ENCODE measurements at places on chromosomes 7 and 10.

- DNase-seq, result no peak
Observed at GRCh38 chr7:1458683-1459511, at the start of gene MICALL2. Gene MICALL2, minus strand, starts transcription at chr7:1459470. Its CDS starts 144 bp downstream, at chr7:1459326.

GRCh38 chr10:77661100-77661499, 23.5 kb upstream of the KCNMA1 start:
- DNase-seq, result no peak

- no peak for DNase-seq
Observed at GRCh38 chr10:110927461-110927860, 8.1 kb downstream of the SHOC2 start.

- DNase-seq, result no peak
Observed at GRCh38 chr10:130053561-130053960, 57.1 kb downstream of the C10orf143 start.

Measured in NCI-H187 treated with DMSO at 0.1 percent for 48 hours (cell line).